Left forelimb (tissue), 1 donor: ENCODE measurements at places on chromosomes 7 and 10.

- no peak for DNase-seq
Observed at GRCh38 chr10:24214762-24215161, 5.8 kb downstream of the KIAA1217 start.

- DNase-seq: no peak
Observed at GRCh38 chr10:79079054-79079397, 10.3 kb downstream of the ZMIZ1 start.

GRCh38 chr7:155714702-155715101, 70.2 kb downstream of the RBM33 start:
- DNase-seq: no peak

- no peak for DNase-seq
Observed at GRCh38 chr7:158683541-158683940, 21.1 kb downstream of the NCAPG2 start.

DNA sequence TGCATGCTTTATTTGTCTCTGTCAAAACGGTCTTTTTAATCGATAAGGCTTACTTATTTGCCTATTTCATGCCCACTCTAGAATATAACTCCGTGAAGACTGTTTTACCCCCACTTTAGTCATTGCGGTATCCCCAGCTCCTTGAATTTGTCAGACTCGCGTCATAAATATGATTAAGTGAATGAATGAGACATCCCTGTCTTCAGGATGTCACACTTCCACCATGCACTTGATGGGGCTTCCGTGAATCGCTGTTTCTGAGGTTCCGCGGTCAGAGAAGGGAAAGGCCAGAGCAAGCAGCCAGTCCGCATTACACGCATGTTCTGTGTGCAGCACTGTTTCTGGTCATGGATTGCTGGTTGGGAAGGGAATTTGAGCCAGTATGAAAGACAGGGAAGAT, 138.8 kb downstream of the CELF2 start:
- DNase-seq: no peak

GRCh38 chr7:11315666-11316258, 342.1 kb downstream of the PHF14 start:
- no peak for DNase-seq

DNA sequence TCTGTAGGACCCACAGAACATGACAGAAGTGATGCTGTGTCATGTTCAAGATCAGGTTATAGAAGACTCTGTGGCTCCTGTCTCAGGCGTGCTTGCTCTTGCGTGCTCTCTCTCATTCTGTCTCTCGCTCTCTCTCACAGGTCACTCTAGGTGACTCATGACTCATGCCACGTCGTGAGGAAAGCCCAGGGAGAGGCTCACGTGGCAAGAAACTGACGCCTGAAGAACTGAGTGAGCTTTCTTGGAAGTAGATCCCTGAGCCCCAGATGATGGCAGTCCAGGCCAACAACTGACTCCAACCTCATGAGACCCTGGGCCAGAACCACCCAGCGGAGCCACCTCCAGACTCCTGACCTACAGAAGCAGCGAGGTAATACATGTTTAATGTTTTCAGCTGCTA, 103.3 kb downstream of the DNMBP start:
- DNase-seq: no peak

- DNase-seq: no peak
Observed at GRCh38 chr7:131543298-131543697, 13.1 kb downstream of the PODXL start.
